ENCODE measurements at places on chromosomes 6 and 20.

DNA sequence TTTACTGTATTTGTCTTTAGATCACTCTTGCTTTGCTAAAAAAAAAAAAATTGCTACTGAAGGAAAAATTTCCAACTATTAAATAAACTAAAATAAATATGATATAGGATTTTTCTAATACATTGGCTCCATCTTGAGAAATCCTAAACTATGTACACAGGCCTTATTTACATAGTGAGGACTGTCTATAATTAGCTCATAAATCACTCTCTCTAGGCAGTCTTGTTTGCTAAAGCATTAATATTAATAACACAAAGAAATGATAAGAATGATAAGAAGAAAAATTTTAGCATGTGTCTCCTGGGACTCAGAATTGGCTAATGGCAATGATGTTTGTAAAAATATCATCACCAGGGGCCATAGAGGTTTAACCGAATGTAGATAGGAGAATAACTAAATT is 13.3 kb upstream of the CRYBG1 start:
- no peak for DNase-seq

DNA sequence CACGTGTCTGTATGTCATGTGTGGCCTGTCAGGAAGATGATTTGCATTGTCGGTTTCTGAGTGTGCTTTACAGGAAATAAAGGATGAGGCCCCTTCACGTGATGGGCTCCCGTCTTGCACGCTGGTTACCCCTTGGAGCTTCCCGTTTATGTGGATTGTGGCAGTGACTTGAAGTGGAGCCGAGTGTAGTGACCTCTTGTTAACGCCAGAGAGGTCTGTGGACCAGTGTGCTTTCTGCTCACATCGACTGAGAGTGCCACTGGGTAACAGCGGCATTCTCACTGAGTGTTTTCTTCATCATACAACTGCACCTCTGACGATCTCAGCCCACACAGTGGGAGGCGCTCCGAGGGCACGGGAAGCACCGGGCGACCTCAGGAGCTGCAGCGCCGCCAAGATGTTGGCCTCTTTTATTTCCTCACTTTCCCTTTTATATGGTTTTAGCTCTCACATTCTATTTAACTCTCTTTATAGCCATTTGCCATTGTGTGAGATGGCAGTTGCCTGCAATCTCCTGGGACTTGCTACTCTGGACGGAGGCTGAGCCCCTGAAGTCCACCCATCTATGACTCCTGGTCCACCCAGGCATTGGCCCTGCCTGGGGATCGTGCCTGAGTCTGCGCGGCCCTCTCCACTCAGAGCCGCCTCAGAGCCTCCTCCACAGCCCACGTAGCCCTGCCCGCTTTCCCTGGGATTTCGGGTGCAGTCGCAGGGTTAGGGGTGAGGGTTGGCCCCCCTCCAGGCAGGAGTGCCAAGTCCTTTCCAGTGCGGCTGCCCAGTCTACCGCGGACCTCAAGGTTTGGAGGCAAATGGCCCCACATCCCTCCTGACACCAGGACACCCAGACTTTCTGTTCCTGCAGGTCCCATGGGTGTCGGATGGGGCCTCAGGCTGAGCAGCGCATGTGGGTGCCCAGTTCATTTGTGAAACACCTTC is 238.9 kb downstream of the ERMARD start:
- peak; percentile 34 for DNase-seq

DNA sequence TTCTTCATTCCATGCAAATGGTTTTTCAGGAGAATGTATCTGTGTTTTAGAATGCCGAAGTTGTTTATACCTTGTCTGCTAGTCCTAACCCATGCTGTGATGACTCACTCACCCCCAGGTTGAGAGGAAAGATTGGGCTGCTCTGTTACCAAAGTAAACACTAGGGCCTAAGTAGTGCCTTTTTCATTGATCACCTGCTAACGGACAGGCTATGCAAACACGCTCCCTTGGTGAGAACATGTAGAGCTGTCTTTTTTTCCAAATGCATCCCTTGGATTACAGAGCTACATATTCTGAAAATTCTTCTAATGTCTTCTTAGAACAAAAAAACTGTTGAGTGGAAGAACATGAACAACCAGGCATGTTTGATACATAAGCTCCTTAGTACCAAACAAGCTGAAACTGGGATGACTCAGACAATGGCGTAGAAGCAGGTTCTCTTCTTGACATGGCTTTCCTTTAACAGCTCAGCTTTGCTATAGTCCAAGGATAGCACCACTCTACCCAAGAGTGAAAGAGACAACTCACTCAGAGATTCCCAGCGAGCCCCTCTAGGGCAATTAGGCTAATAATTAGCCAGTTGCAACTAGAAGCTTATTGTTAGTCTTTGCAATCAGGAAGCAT is 20.5 kb downstream of the PERP start:
- DNase-seq: no peak

- no peak for DNase-seq
Measured at GRCh38 chr6:69917834-69918233, 51.5 kb downstream of the COL19A1 start.

GRCh38 chr6:107690643-107691061 is 133.5 kb downstream of the SCML4 start:
- DNase-seq: peak; percentile 83

DNA sequence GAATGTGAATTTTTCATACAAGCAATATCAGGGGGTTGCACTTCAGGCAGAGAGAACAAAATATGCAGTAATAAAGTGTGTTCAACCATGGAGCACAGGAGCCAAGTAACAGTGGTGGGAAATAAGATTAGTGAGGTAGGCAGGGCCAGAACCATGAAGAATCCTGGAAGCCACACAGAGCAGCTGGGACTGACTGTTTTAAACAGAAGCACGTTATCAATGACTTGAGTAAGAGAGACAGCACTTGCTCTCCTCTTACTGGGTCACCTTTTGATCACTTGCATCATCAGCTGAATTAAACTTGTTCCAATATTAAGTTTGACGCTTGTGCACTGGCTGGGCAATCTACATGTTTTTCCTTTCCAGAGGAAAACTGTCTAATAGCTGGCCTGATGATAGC is 238.5 kb downstream of the TBX18 start:
- DNase-seq: no peak

- DNase-seq: peak; percentile 82
Measured at GRCh38 chr6:170529839-170530469, 23.2 kb downstream of the PSMB1 start.

- DNase-seq: no peak
Measured at GRCh38 chr6:11485271-11485670, 52.3 kb upstream of the TMEM170B start.

- no peak for DNase-seq
Measured at GRCh38 chr6:111427341-111428116, 55.5 kb downstream of the REV3L start.

DNA sequence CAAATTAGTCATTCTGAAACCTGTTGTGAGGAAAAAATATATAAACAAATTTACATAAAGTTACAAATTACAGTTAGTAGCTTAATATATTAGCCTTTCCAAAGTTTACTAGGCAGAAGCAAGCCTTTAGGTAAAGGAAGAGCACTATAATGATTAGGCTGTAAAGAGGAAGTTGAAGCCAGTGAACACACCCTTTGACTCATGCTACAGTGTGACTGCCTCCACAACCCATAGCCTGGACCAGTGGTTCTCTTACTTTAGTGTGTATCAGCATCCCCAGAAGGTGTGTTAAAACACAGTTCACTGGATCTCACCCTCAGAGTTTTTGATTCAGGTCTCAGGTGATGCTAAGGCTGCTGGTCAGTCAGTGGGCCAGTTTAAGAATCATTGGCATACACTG is 91.4 kb upstream of the DEFB112 start:
- no peak for DNase-seq

GRCh38 chr6:16741112-16742016 is 19.9 kb downstream of the ATXN1 start:
- no peak for DNase-seq

DNA sequence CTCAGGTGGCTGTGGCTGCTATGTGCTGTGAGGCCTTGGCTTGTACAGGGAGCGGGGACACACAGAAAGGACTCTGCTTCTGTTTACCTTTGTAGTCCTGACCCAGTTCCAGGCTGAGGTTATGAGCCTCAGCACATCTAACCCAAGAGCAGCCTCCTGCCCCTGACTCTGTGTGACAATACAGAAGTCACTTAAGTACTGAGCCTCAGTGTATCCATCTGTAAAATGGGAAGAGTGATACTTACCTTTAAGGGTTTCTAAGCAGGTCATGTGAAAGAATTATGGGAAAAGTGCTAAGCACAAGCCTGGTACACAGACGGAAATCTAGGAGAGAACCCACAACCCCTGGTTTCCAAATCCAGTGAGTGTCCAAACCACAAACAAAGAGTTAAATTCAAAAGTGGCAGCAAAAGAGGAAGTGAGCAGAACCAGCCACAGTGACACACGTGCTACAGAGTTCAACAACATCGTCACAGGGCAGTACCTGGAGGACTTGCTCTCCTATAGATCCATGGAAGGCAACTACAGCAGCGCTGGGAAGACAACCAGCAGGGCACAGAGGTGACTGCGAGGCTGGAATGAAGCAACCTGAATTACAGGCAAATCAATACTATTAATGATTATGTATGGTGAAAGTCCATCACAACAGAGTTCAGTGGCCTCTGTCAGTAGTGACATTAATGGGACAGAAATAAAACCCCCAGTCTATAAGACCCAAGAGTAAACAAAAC is 12.5 kb downstream of the TRIM26 start:
- no peak for DNase-seq

DNA sequence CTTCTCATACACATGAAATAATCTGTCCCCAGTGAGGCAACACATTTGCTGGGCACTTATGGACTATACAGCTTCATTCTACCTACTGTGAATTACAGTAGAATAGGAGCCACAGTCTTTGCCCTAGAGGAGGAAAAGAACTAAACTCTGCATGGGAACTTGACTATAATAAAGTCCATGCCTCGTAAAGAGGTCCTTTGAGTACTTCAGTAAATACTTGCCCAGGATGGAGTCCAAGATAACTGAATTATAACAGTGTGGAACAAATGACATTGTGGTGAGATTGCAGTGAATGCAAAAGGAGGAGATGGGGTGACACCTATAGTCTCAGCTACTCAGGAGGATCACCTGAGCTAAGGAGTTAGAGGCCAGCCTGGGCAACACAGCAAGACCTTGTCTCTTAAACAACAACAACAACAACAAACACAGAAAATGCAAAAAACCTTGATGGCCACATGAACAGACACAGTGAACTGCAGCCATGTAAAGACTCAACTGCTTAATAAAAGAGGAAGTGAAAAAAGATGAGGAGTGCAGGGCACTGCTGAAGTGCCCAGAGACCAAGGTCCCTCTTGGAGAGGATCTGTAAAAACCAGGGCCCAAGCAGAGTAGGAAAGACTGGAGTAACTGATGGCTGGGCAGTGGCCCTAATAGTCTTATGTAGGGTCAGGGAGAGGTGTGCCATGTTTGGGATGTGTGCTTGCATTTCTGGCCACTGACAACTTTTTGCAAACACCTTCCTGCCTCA is 3.7 kb downstream of the MRPS18A start:
- DNase-seq: no peak

DNA sequence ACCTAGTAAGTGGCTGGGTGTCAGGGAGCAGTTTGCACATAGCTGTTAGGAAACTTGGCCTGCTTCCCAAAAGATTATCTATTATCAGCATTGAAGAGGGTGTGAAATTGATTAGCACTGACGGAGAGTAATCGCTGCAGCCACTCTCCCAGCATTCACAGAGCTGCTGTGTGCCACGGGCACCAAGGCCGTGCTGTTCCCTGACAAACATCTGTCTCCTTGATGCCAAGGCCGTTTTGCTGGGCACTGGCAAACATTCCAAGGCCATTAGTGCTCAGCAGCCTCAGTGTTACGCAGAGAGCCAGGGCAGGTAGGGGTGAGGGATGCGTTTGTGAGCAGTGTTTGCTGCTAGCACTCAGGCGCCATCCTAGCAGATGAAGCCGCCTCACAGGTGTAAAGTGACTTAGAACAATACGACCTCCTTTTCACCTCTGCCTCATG is 57.7 kb upstream of the VSTM2L start:
- DNase-seq: no peak

DNA sequence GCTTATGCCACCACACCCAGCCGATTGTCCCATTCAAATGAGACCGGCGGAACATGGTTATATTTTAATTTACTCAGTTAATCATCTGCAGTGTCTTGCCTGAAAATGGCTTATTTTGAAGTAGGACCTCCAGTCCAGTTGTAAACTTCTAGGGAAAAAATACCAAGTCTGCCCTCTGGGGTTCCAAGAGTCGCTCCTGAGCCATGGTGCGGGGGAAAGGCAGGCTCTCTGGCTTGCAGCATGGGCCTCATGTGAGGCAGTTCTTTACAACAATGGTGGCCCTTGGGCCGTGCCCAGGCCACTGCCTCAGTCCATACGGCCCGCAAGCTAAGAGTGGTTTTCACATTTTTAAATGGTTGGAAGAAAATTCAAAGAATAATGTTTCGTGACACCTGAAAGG is 62.7 kb upstream of the XRN2 start:
- no peak for DNase-seq

DNA sequence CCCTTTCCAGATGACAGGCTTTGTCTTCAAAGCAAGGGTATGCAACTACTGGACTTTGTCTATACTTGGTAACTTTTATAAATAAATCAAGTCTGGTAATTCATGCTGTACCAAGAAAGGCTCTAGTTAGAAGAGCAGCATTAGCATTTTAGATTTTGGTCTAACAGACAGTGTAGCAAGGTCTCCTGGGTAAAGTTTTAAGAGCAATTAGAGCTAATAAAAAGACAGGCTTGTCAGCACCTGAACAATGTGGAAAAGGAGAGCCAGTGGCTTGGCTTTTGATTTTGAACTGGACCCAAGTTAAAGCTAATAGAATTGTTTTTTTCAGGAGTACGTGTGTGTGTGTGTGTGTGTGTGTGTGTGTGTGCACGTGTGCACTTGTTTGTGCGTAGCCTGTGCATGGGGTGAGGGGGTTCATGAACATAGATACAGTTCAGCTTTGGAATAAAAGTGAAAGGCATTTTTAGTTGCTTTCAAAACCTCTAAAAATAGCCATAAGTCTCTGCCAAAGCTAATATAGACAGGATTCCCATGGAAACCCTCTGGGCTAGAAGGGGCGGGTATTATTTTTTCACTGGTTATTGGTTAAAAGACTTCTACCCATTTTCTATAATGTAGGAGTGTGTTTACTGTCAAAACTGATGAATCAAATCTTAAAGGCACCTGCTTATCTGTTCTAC is 138.4 kb downstream of the KCNQ5 start:
- peak; percentile 27 for DNase-seq

DNA sequence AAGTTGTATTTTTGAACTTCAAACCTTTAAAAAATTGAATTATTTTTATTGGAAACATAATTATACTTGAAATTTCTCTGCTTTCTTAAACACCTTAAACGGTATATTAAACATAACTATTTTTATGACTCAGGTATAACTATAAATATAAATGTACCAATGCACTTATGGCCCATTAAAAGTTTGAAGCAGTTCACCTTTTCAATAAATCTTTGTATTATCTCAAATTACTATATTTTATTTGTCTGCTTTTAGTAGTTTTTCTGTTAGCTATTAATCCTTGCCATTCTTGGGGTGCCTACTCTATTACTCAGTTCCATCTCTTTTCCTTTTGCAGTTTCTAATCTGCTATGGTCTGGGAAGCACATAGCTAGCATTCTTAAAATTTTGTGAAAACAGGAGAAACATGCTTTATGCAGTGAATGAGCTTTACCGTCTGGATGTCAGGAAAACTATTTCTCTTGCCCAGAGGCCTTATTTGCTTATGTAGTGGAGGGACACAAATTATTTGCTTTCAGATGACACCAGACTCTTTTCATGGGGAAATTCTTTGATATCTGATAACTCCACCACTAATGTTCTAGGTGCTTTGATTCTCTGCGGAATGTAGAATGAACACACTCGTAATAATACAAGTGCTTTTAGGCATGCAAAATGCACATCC is 378.9 kb upstream of the CITED2 start:
- no peak for DNase-seq
